ENCODE measurements at places on chromosomes 1 and 21. TPM values are rescaled to one million over a fixed set of nuclear protein-coding genes. Genes with fewer than 3 reads are reported as not detected.

The FCER1G gene
- 13.2 TPM for polyA plus RNA-seq

The OR2L5 gene
- polyA plus RNA-seq = not detected

DNA sequence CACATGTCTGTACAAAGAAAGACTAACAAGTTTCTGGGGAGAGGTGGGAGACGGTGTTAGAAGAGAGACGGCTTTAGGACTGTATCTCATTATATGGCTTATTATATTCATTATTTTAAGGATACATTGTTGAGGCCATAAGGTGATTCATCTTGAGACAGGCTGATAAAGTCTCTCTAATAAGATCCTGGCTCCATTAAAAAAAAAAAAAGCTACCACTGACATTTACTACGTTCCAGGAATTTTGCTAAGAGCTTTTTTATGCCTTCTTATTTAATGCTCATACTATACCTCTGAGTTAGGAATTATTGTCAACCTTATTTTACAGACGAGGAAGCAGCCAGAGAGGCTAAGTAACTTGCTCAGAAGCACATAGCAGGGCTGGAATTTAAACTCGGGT is 173.7 kb downstream of the GABPA start:
- DNase-seq = no peak

DNA sequence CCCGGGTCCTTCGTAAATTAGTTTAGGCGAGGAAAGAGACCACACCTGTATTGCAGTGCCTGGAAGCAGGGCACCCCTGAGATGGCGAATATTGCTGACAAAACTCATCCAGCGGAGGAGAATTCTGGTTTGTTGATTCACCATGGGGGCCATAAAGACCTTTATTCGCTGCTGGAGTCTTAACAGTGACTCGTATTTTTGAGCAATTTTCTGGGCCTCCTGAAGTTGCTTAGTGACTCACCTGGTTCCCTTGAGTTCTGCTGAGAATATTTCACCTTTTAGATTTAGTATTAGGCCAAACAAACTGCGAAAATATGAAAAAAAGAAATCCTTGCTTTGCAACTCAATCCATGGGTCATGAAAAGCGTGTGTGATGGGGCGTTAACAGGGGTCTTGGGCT is 20.6 kb upstream of the H6PD start:
- no peak for DNase-seq

DNA sequence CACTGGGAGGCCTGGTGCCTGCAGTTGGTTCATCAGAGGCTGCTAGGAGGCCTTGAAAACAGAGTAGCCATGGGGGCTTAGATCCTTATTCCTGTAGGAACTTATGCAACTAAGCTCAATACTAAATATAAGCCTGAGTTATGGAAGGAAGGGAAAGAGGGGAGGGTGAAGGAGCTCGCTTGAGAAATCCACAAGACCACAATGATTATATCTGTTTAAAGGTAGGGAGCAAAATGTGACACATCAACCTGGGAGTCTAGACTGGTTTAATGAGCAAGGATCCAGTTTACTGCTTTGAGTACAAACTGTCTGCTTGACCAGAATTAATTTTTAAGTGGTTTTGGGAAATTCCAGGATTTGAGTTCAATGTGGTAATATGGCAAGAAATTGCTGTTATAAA is 20.4 kb upstream of the ANGPTL7 start:
- no peak for DNase-seq

- DNase-seq = no peak
Measured at GRCh38 chr1:183979437-183979836, 58.1 kb downstream of the COLGALT2 start.

GRCh38 chr1:67809887-67810286 is 23.4 kb downstream of the GNG12 start:
- DNase-seq = no peak

DNA sequence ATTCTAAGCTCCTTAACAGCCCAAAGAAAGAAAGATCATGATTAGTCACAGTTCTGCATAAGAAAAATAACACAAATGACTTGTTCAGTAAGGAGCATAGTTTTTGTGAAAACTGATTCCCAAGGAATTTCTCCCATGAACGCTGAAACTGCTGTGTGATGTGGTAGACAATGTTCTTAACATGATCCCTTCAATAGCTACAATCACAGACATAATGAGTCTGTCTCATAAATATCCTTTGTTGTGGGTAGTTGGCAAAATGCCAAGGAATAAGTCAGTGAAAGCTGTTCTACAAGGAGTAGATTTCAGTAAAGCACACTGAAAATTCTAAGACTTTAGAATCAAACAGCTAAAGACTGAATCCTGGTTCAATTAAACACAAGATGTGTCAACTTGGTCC is 404.8 kb downstream of the HLX start:
- no peak for DNase-seq

- DNase-seq = no peak
Measured at GRCh38 chr1:109152196-109152595, 38.3 kb downstream of the ELAPOR1 start.

- DNase-seq = no peak
Measured at GRCh38 chr1:43932786-43933385, 715 bp upstream of the ARTN start.

GRCh38 chr1:197356723-197357533 is 88.9 kb downstream of the CRB1 start:
- DNase-seq = no peak

DNA sequence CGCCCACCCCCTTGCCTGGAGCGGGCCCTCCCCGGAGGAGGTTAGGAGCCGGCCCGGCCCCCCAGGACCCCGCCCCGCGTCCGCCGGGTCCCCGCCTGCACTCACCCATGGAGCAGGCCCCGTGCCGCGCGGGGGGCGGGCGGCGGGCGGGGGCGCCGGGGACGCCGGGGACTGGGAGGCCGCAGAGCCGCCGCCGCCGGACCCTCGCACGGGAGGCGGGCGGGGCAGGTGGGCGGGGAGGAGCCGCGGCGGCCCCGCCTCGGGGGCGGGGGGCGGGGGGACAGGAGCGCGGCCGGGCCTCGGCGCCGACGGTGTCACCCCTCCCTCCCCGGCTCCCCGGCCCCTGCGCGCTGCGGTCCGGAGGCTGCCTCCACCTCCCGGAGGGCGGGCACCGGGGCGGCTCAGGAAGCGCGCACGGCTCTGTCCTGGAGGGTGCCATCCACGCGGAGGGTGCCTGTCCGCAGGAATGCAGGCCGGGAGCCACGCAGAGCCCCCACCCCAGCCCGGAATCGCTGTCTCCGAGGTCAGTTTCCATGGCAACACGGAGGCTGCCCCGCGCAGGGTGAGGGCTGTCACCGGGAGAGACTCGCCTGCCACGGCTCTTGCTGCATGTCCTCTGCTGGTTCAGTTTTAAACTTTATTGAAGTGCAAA is 5.9 kb upstream of the PLEKHG5 start:
- no peak for DNase-seq

DNA sequence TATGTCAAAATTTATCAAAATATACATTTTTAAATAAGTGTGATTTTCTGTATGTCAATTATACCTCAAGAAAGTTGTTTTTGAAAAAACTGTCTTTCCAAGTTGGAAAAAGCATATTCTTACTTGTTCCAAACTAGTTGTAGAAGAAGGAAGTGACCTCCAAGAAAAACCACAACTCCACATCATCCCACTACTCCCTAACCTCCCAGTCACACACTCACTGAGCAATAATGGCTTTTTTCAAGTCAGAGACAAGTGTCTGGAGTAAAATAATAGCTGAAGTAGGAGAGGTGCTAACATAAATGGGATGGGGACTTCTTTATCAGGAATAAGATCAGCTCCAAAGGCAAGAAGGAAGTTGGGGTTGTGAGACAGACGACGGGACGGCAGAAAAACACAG is 13.4 kb downstream of the EPRS1 start:
- no peak for DNase-seq

All from forelimb muscle (tissue), 1 donor.